ENCODE measurements at places on chromosomes 1 and 21.

DNA sequence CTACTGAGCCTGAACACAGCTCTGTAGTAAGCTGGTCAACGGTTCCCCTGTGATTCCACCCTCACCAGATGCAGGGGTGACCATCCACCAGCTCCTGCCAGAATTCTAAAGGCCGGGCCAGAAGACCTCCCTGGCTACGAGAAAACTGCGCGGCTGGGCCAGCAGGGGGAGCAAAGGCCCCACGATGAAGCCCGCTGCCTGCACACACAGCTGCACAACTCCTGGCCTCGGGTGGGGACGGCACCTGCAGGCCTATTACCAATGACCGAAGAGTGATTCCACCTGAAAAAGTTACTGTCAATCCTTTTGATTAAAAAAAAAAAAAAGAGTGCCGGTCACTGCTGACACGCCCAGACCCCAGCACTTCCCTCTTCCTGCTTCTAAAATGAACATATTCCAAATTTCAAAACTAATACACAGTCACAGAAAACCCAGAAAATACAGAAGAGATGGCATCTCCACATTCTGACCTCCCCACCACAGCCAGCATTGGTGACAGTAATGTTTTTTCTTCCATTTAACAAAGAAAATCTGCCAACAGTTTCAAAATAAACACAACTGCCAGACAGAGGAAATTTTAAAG is 49.8 kb upstream of the RIPK4 start:
- DNase-seq = peak; percentile 60

DNA sequence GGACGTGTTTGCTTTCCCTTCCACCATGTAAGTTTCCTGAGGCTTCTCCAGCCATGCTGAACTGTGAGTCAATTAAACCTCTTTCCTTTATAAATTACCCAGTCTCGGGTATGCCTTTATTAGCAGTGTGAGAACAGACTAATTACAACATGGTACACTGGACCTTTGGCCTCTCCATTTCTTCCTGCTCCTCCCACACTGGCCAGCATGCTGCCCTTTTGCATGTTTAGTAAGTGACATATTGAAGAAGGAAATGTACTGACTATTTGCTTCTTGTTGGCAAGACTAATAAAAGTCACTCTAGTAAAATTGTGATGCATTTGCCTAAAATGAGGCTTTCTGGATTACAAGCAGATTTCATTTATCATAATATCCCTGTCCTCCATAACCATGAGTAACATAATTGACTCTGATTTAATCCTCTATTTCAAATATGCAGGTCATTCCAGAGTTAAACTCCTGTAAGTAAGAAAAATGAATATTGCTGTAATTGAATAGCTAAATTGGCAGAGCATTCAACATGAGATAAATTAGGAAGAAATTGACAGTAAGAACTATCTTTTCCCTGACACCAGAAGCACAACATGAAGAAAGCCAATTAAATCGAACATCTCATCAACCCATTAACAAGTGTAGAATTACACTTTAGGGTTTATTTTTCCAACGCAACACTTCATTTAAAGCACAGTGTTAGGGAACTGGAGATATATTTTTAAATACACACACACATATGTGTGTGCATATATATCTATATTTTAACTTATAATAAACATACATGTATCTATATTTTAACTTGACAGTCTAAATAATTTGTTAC is 427.8 kb upstream of the ZP4 start:
- DNase-seq = no peak

DNA sequence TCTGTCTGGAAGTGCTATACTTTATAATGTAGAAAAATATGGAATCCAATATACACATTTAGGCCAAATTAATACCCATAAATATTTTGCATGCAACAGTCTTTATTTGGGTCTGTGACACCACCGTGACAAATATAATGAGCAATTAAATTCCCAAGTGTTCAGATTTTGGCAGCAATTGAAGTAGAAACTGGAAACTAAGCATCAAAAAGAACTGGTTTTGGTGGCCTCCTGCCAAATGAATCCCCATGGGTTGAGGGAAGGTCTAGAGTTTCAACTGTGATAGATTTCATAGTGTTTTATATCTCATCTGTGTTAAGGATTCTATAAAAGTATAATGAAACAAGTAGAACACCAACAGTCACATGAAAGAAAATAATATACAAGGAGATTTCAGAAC is 88.4 kb downstream of the DPYD start:
- DNase-seq = no peak

DNA sequence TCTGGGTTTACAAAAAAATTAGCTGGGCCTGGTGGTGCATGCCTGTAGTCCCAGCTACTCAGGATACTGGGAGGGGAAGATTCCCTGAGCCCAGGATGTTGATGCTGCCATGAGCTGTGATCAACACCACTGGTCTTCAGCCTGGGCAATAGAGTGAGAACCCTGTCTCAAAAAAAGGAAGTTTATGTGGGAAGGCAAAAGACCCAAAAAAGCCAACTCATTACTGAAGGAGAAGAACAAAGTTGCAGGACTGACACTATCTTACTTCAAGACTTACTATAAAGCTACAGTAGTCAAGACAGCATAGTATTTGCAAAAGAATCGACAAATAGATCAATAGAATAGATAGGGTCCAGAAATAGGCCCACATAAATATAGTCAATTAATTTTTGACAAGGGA is 9.2 kb upstream of the PTGS2 start:
- DNase-seq = no peak

All from stimulated activated CD4-positive, alpha-beta T cell treated with anti-CD3 and anti-CD28 coated beads, Interleukin-4, amount 100 ng/mL, for 24 hours (primary cell).